ENCODE measurements at places on chromosomes 3 and 15.

- no peak for DNase-seq
Measured at GRCh38 chr3:47578119-47578632, 489 bp downstream of the CSPG5 start.

DNA sequence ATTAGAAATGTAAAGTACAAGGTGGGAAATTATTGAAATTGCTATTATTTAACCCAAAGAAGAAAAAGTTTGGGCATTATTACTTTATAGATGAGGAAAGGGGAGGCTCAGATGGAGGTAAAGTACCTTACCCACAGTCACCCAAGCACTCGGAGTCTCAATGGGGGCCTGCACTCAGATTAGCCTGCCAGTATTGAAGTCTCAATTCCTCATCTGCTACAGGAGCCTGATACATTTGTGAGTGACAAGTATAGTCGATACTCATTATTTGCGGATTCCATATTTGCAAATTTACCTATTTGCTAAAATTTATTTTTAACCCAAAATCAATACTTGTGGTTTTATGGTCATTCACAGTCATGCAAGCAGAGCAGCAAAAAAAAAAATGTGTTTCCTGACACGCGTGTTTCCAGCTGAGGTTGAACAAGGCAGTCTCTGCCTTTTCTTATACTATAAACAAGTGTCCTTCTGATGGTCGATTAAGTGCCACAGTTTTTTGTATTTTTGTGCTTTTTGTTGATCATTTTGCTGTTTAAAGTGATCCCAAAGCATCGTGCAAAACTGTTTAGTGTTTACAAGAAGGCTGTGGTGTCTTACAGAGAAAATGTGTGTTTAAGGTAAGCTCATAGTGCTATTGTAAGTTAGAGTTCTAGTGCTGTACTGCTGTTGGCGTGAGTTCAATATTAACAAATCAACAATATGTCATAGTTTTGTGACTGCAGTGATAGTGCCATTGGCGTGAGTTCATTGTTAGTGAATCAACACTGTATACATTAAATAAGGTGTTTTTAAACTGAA is 48.0 kb downstream of the ARHGEF26 start:
- no peak for DNase-seq

DNA sequence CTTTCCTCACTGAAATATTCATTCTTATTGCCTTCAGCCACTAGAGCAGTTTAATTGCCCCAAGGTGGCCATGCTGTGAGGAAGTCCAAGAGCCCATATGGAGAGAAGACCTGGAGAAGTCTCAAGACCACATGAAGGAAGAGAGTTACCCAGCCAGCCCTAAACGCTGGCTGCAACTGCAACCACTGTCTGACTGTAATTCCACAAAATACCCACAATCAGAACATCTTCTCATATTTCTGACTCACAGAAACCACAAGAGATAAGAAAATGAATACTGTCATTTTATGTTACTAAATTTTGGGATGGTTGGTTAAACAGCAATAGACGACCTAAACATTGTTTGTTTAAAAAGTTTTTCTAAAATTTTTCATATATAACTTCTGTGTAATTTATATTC is 14.7 kb upstream of the SST start:
- no peak for DNase-seq

GRCh38 chr15:77860071-77860691 is 217.3 kb downstream of the TBC1D2B start:
- DNase-seq, result no peak

Measured in forelimb muscle (tissue), 1 donor.